ENCODE measurements at places on chromosomes 16 and 17.
A peak's percentile ranks its signal among the peaks of the same experiment; 100 is the strongest.

DNA sequence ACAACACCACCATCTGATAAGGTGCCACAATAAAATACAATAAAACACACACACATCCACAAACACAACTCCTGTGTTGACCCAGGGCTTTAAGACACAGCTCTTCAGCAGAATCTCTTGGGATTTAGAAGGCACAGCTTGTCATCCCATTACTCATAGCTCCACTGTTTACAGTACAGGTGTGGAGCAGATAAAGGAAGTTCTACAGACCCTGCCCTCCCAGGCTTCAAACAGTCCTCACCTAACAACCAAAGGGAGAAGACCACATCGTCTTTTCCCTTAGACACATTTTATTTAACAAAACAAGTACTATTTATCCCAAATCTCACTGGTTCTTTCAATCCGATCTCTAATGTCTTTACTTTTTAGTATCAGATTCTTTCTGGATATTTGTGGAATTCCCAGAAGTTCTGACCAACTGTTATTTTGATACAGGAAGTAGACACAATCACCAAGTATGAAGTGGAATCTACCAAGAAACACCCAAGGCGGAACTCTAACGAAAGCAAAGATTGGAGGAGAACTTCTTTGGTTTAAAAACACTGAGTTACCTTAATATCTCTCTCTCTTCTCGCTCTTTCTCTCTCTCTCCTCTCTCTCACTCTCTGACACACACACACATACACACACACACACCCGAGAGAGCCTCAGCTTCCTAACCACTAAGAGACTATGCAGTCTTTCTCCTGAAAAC, 46.1 kb downstream of the CYTH1 start:
- no peak for DNase-seq

GRCh38 chr16:69699915-69700314, 26.4 kb downstream of the NQO1 start:
- no peak for DNase-seq

- DNase-seq: no peak
Observed at GRCh38 chr17:81097134-81097942, 62.4 kb downstream of the BAIAP2 start.

- DNase-seq: no peak
Observed at GRCh38 chr17:3866276-3866675, 20.2 kb upstream of the NCBP3 start.

DNA sequence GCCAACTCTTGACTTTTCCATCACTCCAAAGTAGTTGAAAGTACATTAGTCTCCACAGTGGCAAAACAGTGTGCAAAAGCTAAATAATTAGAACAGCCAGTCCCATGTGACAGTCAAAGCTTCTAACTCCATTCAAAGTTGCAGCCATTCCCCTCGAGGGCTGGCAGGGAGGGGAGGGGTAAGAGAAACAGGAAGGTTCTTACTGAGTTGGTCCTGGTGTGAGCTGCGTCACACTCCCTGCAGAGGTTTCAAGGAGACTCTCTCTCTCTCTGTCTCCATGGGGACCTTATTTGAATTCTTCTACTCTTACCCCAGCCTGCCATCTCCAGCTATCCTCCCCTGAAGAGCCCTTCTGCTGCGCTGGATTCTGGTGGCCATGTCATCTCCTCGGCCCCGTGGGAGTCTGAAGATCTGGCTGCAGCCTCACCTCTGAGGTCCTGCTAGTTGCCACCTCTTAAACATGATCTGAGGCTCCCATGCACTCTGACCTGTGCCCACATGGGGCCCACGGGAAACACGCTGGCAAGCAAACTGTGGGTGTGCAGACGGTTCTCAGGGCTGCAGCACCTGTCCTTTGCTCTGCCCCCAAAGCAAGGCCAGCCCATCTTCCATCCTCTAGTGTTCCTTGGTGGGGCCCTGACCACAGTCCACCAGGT, 23.3 kb upstream of the STH start:
- no peak for DNase-seq

GRCh38 chr17:79609673-79610645, 892 bp downstream of the RBFOX3 start:
- no peak for DNase-seq

GRCh38 chr17:14337596-14338079, 36.8 kb downstream of the HS3ST3B1 start:
- DNase-seq: no peak

DNA sequence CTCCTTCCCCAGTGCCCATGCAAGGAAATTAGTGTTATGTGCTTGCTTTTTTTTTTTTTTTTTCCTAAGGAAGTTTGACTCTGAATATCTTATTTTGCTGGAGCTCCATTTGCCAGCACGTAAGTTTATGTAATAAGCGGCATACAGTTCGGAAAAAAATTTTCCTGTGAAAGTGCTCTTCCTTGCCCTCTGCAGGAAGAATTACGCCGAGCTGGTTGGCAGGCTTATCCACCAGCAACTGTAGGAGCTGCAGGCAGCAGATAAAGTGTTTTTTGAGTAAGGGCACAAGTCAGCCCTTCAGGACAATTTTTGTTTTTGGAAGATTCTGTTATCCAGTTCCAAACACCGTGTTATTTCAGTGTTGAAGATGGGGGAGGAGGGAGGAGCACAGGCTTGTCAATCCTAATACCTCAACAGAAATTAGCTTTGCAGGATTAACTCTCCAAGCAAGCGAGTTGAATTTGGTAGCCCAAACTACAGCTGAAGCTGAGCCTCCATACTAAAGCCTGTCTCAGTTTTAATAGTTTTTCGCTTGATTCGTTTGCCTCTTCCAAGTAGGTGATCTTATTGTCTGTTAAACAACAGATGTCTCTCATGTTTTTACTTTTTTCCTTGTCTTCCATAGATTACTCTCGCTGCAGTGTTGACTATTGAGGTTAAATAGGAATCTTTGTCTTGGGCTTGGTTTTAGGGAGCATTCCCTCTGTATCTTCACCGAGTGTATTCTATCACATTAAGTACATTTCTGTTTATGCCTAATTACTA, 1.1 kb downstream of the SPECC1 start:
- DNase-seq: peak; percentile 34

- DNase-seq: no peak
Observed at GRCh38 chr17:60392845-60393702, 1.1 kb upstream of the USP32 start.

GRCh38 chr17:7296189-7296861, 1.9 kb upstream of the YBX2 start:
- no peak for DNase-seq

DNA sequence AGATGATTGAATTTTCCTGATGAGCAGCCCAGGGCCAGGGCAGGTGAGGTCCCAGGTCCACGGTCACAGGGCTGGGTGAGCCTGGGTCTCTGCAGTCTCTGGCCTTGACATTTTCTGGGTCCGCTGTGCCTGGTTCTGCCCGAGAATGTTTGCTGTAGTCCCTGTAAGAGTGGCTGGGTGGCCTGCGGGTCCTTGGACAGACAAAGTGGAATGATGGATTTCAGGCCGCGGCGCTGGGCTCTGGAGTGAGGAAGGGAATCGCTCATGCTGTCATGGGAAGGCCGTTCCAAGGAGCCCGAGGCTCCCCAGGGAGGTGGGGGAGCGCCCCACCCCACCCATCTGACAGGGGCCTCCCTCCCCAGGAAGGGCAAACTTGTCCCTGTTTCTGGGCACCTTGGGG, 153.5 kb upstream of the CIBAR2 start:
- DNase-seq: no peak

- DNase-seq: no peak
Observed at GRCh38 chr16:10300905-10301304, 85.0 kb upstream of the ATF7IP2 start.

GRCh38 chr16:48560692-48561091, 49.3 kb downstream of the N4BP1 start:
- DNase-seq: no peak

GRCh38 chr16:50371936-50372595, 3.3 kb upstream of the BRD7 start:
- DNase-seq: no peak

DNA sequence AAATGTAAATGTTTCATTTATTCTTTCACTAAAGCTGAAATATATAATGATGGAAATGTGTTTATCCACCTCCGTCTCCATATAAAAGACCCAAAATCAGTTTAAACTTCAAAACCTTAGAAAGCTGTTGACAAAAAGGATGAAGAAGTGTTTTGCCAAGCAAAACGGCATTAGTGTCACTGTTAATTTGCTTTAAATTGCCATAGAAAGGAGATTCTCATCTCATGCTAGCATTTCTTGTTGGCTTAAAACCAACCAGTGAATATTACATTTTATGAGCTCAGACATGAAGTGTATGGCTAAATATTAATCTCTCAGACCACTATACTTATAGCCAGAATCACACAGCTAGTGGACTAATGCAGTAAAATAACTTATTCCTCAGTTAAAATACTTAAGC, 398.8 kb downstream of the KIF2B start:
- no peak for DNase-seq

GRCh38 chr16:21617607-21618006, 18.2 kb downstream of the METTL9 start:
- no peak for DNase-seq

DNA sequence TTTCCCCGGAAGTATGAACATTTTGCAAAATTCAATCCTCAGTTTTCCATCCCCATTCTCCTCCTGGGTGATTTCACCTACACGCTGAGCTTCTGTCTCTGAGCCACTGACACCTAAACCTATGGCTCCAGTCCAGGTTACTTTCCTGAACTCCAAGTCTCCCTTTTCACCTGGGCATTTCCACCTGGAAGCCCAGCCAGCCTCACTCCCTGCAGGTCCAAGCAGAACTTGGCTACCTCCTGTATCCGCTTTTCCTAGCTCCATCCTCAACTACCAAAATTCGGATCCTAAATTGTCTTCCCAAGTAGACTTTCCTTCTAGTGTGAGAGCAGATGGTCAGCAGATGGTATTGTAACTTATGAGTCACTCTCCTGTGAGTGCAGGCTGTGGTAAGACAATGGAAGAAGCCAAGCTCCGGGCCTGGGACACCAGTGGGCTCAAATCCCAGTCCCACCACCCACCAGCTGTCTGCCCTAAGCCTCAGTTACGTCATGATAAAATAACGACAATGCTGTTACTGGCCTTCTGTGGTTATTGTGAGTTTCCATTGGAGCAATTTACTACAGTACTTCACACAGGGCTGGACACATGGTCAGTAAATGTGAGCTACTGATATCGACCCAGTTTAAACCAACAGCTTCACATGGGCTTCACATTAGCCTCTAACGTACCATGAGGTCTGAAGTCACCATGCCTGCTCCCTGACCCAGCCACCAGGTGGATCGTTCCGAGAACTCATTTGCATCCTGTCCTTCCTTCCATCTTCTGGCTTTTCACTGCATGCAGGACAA, 33.3 kb downstream of the PECAM1 start:
- no peak for DNase-seq

DNA sequence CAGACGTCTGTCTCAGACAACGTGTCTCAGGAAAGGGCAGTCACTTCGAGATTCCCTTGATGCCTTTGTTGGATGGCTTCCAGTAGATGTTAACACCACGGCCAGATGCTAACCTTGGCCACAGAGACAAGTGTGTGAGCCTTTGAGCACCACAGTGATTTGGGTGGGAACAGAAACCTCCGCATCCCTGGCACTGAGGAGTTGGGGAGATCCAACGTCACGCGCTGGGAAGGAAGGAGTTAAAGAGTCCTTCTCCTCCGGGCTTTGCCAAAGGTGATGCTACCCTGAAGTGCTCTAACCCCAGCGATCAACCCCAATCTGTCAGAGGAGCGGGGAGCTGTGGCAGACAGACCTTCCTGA, 3.0 kb upstream of the ABR start:
- no peak for DNase-seq

- DNase-seq: no peak
Observed at GRCh38 chr17:31917065-31917529, 15.6 kb upstream of the UTP6 start.

DNA sequence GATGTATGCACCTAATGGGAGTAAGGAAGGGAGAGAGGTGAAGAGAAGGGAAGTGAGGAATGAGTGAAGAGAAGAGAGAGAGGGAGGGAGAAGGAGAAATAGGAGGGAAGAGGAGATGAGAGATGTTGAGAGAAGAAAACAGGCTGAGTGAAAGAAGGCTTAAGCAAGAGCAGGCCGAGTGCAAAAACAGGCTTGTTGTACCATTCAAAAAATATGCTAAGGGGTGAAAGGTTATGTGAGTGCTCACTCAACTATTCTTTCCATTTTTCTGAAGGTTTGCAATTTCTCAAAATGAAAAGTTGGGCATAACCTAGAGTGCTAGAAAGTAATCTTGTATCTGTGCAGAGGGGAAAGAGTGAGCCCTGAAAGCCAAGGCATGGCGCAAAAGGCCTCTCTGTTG, 22.9 kb downstream of the RPGRIP1L start:
- DNase-seq: no peak

GRCh38 chr16:12513076-12513790, 290.5 kb downstream of the CPPED1 start:
- DNase-seq: no peak

DNA sequence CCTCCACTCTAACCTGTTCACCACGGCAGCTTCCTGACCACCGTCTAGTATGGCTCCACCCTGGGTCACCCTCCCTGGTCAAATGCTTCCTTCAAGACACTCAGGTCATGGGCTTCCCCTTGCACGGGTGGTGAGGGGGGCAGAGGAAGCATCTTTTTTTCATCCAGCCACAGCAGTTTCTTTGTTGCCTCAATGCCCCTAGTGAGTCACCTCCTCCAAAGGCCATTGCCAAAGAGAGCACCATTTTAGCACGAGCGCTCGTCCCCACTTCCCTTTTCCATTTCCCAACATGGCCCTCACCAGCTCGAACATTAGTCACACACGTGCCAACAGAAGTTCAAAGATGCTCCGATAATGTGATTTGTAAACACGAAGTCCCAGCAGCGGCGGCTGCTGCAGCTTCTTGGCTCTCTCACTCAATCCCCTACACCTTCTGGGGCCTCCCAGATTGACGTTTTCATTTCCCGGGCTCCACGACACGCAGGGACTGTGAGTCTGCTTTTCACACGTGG, 134.6 kb downstream of the GAS7 start:
- DNase-seq: no peak

GRCh38 chr16:68406458-68407152, 41.7 kb downstream of the SMPD3 start:
- peak; percentile 52 for DNase-seq

DNA sequence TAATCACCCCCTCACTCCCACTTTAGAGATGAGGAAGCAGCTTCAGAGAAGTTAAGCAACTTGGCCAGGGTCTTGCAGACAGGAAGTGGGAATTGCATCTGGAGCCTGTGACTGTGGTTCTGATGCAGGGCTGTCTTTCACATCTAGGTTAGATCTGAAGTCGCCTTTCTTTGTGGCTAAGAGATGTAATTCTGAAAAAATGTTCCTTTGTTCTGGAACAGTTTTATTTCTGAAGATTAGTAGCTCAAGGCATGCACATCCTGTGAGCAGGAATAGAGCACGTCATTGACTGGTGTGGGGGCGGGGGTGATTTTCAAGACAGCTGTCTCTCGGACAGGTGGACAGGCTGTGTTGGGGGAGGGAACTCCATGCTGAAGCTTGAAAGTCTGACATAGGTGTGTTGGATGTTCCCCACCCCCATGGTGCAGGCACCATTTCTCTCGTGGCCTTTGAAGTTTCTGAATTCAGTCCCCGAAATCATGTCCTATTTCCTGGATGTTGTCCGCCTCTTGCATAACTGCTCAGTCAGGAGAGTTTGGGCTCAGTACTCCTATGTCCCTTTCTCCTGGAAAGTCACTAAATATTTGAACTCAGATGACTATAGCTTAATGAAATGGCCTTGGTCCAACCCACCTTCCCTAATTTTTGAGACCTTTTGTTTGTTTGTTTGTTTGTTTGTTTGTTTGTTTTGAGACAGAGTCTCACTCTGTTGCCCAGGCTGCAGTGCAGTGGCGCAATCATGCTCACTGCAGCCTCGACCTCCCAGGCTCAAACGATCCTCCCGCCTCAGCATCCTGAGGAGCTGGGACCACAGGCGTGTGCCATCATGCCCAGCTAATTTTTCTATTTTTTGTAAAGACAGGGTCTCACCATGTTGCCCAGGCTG, 21.0 kb upstream of the HERPUD1 start:
- no peak for DNase-seq

GRCh38 chr16:30372038-30372712, 1.9 kb upstream of the TBC1D10B start:
- no peak for DNase-seq
